SJCRH30 (cell line): ENCODE measurements at places on chromosomes 3 and 15.

GRCh38 chr15:52121896-52122295 lies 9.3 kb upstream of the BCL2L10 start:
- DNase-seq = peak; percentile 58

DNA sequence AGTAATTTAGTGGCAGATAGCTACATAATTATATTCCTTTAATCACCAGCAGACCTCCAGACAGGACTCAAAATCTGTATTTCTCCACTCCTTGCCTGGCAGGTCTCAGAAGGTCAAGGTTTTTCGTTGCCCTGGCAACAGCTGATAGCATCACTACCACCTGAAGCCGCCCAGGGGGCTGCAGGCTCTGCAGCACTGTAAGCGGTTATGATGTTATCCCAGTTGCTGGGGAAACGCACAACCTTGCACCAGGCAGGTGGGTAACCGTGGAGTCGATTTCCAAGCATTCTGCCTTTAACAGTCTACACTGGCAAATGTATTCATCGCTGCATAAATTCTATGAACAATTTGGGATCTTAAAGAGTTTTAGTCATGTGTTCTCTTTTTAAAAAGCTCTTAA lies 756.3 kb downstream of the NTRK3 start:
- DNase-seq = no peak

GRCh38 chr3:110343376-110343775 lies 728.2 kb upstream of the NECTIN3 start:
- DNase-seq = no peak

DNA sequence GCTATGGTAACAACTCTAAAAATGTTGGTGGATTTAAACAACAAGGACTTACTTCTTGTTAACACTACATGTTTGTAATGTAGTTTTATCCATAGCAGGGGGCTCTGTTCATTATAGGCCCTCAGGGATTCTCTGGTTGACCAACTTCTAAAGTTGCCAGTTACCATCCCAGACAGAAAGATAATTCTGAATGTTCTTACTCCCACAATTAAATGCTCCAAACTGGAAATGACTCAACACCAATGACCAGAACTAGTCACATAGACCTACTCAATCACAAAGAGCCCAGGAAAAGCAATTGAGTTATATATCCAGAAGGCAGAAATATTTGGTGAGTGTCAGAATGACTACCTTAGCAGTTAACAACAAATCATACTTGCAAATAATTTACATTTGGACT lies 199.3 kb upstream of the UMPS start:
- DNase-seq = no peak

DNA sequence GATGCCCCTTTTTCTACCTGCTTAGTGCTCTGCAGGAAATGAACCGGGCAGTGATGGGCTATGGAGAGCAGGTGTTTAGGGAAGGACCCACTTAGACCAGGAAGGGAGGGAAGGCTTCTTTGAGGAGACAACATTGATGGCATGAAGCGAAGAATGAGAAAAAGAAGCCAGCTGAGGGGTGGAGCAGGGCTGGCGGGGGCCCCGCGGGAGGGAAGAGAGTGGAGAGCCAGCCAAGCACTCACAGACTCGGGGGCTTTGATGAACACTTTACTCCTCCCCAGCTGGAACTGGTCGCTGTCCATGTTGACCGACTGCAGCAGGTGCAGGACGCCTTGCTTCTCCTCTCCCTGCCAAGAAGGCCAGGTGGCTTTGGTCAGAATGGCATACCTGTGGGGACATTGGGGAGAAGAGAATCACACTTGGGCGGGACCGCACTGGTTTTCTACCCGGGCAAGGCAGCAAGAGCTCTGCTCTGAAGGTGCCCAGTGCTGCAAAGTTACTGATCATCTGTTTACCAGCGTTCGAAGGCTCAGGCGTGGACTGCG lies 28.4 kb upstream of the LDHAL6B start:
- DNase-seq = peak; percentile 84

- no peak for DNase-seq
These were observed 241.6 kb downstream of the KCNMB2 start for GRCh38 chr3:178777718-178778411.

- DNase-seq = no peak
These were observed 94.4 kb downstream of the DTWD1 start for GRCh38 chr15:49715211-49715610.

- no peak for DNase-seq
These were observed 111.1 kb downstream of the KLF13 start for GRCh38 chr15:31437686-31438085.

GRCh38 chr3:129521611-129522010 lies 6.8 kb upstream of the RHO start:
- no peak for DNase-seq

GRCh38 chr3:192883512-192883911 lies 34.1 kb downstream of the MB21D2 start:
- DNase-seq = no peak

GRCh38 chr15:93694033-93694432 lies 537.3 kb upstream of the MCTP2 start:
- DNase-seq = no peak

GRCh38 chr3:26962492-26963360 lies 340.2 kb downstream of the LRRC3B start:
- peak; percentile 16 for DNase-seq

DNA sequence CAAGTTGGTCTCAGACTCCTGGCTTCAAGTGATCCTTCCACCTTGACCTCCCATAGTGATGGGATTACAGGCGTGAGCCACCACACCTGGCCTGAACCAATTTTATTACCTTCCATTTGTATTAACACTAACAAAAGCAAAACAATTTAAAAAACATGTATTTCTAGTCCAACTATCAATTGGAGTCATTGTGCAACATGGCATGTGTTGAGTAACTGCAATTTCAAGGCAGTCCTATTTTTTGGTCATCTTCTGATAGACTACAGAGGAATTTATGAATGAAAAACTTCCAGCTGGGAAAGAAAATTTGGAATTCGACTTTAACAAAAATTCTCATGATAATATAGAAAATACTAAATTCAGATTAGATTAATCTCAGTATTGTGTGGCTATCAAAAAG lies 16.8 kb downstream of the SPTSSB start:
- no peak for DNase-seq

DNA sequence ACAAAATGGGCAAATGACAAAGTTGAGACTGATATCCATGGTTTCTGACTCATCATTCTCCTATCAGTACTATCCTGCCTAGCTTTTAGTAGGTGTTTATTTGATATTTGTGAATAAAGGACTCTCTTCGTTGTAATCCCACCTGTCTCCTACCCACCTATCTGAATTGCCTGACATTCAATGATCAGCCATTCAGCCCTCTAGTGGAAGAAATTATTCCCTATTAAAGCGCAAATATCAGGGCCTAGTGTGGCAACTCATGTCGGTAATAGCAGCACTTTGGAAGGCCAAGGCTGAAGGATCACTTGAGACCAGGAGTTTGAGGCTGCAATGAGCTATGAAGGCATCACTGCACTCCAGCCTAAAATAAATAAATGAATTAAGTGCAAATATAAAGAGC lies 195.7 kb upstream of the SETMAR start:
- DNase-seq = no peak

- no peak for DNase-seq
These were observed 26.4 kb downstream of the FGD5 start for GRCh38 chr3:14845180-14845579.

DNA sequence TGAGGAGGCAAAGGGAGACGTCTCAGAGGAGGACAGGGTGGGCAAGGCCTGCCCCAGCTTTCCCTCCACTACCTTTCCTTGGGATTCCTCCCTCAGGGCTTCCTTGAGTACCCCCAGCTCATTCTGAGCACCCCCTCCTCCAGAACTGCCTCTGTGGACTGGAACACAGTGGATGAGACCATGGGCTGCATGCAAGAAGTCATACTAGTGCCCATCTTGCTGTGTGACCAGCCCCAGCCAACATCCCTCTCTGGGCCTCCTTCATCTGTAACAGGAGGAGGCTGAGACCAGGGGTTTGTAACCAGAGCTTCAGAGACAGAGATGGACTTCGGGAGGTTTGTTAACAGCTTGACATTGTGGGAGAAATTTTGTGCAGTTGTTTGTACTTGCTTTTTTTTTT lies 25.6 kb downstream of the FEM1B start:
- no peak for DNase-seq

DNA sequence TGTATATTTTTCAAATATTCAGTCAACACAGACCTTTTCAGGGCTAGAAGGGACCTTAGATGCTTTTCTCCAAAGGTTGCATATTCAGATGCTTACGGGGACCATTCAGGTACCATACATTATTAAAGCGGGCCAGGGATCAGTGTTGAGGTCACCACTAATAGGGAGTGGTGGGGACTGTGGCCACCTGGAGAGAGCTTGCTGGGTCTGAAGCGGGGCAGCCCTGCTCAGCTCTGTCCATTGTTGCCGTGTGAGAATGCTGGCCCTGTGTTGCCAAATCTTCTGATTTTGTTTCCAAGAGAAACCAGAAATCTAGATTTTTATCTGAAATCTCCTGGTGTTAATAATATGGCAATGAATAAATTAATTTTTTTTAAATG lies 23.7 kb downstream of the ABHD2 start:
- no peak for DNase-seq

GRCh38 chr3:71225951-71226564 lies 357.5 kb downstream of the FOXP1 start:
- DNase-seq = no peak

GRCh38 chr3:38731522-38731921 lies 82.0 kb upstream of the SCN5A start:
- no peak for DNase-seq

DNA sequence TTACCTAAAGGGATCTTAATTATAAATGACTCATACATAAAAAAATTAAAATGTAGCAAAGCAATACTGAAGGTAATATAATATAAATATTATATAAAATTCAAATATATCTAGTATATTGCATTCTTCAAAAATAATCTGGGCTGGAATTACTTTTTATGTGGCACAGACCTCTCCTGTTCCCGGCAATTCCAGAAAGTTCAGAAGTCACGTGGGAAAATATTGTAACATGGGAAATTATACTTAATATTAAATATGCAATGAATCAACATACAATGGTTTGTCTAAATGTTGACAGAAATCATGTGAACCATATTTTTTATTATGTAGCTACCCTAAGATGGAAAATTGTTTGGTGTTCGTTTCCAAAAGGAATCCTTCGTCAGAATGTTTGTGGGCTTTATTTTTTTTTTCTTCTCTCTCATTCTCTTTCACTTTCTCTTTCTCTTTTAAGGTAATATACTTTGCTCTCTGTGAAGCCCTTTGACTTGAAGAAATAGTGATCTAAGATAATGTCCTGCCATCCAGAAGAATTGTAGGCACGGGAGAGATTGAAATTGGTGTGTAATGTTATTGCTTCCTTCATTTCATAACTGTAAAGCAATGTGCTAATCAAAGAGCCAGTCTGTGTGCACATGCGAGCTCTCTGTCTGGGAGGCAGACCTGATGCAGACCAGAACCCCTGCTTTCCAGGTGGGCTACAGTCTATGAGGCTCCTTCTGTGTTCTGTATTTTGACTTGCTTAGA lies 559.4 kb downstream of the NR2F2 start:
- DNase-seq = no peak

- no peak for DNase-seq
These were observed 109.5 kb upstream of the KCNAB1 start for GRCh38 chr3:156010829-156011228.

- DNase-seq = no peak
These were observed 7.7 kb downstream of the SLITRK3 start for GRCh38 chr3:165188452-165188851.

GRCh38 chr3:1103525-1103924 lies 10.7 kb downstream of the CNTN6 start:
- no peak for DNase-seq

- DNase-seq = peak; percentile 17
These were observed 19.5 kb upstream of the EID1 start for GRCh38 chr15:48858401-48858800.

- DNase-seq = peak; percentile 90
These were observed 23.5 kb upstream of the LRRFIP2 start for GRCh38 chr3:37197810-37198371.

- no peak for DNase-seq
These were observed 52.8 kb downstream of the LSM3 start for GRCh38 chr3:14231145-14231990.
